ENCODE measurements at places on chromosomes 1 and 21.

DNA sequence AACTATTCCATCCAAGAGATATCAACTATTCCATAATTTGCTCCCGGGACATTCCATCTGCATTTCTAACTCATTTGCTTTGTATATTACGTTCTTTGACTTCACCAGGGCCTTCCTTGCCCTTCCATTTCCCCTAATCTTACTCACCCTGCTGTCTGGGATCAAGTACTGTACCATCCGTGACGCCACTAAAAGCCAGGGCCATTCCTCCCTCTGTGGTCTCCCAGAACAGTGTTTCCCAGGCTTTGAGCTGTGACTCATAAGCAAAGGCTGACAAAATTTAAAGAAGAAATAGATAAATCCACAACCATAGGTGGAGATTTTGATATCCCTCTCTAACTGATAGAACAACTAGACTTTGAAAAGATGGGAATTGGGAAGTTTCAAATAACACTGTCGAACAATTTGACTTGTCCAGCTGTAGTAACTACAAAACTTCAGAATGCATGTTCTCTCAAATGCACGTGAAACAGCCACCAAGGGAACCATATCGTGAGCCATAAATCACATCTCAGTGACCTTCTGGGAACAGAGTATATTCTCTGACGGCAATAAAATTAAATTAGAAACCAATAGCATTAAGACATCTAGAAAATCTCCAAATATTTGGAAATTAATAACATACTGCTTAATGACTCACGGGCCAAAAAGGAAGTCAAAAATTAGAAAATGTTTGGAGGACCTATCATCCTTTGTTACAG is 501.0 kb downstream of the SETD4 start:
- DNase-seq, result no peak

GRCh38 chr1:90671741-90672140 is 45.4 kb downstream of the BARHL2 start:
- DNase-seq, result no peak

DNA sequence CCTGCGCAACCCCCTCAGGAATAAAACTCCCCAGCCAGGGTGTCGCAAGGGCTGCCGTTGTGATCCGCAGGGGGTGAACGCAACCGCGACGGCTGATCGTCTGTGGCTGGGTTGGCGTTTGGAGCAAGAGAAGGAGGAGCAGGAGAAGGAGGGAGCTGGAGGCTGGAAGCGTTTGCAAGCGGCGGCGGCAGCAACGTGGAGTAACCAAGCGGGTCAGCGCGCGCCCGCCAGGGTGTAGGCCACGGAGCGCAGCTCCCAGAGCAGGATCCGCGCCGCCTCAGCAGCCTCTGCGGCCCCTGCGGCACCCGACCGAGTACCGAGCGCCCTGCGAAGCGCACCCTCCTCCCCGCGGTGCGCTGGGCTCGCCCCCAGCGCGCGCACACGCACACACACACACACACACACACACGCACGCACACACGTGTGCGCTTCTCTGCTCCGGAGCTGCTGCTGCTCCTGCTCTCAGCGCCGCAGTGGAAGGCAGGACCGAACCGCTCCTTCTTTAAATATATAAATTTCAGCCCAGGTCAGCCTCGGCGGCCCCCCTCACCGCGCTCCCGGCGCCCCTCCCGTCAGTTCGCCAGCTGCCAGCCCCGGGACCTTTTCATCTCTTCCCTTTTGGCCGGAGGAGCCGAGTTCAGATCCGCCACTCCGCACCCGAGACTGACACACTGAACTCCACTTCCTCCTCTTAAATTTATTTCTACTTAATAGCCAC is 696 bp downstream of the TGFB2 start:
- DNase-seq, result no peak

DNA sequence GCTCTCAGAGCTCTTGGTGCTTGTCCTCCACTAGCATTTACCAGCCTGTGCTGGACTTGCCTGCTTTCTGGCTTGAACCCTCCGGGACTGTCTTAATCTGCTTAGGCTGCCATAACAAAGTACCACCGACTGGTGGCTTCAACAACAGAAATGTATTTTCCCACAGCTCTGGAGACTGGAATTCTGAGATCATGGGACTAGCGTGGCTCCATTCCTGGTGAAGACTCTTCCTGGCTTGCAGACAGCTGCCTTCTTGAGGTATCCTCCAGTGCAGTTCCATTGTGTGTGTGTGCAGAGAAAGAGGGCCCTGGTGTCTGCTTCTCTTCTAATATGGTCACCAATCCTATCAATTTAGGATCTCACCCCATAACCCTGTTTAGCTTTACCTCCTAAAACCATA is 22.0 kb upstream of the RCAN1 start:
- DNase-seq, result no peak

GRCh38 chr21:15309022-15309590 is 244.3 kb upstream of the NRIP1 start:
- DNase-seq, result peak; percentile 21

- DNase-seq, result no peak
Observed at GRCh38 chr1:24725209-24725651, 20.0 kb upstream of the CLIC4 start.

- DNase-seq, result no peak
Observed at GRCh38 chr1:79791488-79792218, 785.1 kb upstream of the ADGRL4 start.

DNA sequence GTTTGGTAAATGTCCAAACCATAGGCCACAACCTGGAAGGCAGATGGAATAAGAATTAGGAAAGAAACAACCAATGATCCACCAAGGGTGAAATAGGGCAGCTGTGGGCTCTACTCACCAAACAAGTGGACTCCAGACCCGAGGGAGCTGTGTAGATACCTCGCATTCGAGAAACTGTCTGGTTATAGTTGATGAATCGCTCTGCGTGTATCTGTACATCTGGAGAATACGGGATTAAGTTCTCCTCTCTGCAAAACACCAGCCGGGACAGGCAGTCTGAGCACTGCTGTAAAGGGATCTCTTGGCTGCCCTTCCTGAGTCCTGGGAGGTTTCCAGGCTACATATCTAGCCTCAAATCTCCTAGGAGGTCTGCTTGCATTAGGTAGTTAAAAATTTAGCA is 9.4 kb upstream of the UBR4 start:
- DNase-seq, result no peak

GRCh38 chr1:8495928-8496401 is 178.1 kb downstream of the SLC45A1 start:
- DNase-seq, result no peak

GRCh38 chr1:225617479-225617878 is 35.4 kb downstream of the ENAH start:
- DNase-seq, result no peak

- DNase-seq, result no peak
Observed at GRCh38 chr1:86701731-86702130, 2.6 kb upstream of the SH3GLB1 start.

- no peak for DNase-seq
Observed at GRCh38 chr1:64074767-64075166, 128.7 kb upstream of the UBE2U start.

DNA sequence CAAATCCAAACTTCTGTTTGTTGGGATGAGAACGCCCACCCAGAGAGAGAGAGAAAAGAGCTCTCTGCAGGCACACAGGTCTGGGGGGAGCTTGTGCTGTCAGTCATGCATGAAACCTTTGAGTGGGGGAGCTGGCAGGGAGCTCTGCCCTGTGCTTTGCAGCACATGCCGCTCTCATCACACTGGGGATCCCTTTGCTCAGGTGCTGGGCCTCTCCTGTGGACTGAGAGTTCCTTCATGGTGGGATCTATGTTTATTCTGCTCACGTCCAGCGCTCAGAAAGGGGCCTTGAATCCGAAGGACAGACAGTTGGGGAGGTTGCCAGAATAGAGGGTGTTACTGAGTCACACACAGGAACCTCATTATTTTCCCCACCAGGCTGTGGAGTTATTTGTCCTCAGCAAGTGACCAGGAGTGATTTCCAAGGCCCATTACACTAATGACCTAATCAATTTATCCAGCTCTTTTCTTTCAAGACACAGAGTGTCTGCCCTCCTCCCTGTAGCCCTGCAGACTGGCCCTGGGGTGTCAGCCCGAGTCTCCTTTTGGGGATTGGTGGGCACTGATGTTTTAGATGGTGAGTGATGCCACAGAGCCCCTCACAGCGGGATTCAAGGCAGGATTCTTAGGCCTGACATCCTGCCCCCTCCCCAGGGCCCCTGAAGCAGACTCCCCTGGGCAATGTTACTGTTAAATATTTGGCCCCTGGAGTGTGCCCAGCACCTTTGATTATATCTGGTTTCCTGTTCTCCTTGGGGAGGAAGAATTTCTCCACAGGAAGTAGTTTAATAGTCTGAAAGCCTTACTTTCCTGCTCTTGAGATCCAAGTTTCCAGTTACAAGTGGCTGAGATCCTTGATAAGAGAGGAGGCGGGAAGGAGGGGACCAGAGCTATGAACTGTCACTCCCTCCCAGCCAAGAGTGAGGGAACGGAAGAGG is 22.3 kb downstream of the MYBPH start:
- DNase-seq, result no peak

DNA sequence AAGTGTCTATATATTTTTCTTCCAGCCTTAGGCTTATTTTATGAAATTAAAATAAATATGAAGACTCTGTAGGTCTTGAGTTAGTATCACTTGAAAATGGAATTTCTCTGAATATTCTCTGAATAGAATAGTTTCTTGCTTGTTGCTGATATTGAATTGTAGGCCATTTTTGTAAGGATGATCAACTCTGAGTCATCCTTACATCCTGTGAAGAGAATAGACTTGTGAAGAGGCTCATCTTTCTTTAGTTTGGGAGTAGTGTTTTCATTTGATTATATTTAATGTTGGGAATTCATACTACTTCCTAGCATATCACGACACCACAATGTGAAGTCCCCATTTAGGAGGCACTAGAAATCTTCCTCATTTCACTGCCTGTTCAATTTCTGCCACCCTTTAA is 27.5 kb upstream of the CD1D start:
- DNase-seq, result no peak

GRCh38 chr1:6497215-6497866 is 5.9 kb upstream of the PLEKHG5 start:
- no peak for DNase-seq

GRCh38 chr1:12473596-12474362 is 144.2 kb downstream of the DHRS3 start:
- no peak for DNase-seq

DNA sequence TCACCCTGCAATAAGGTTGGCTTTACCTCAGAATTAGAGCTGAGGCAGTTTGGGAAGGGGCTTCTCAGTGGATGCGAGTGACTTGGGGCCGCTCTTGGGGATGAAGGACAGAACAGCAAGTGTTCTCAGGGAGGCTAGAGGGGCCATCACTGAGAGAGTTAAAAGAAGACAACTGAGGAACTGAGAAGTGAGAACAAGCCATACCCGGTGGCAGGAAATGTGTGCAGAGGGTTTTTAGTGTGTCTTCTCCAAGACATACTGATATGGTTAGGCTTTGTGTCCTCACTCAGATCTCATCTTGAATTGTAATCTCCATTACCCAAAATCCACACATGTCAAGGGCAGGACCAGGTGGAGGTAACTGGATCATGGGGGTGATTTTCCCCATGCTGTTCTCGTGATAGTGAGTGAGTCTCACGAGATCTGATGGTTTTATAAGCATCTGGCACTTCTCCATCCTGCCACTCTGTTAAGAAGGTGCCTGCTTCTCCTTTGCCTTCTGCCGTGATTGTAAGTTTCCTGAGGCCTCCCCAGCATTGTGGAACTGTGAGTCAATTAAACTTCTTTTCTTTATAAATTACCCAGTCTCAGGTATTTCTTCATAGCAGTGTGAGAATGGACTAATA is 75.8 kb downstream of the PCBP3 start:
- no peak for DNase-seq

DNA sequence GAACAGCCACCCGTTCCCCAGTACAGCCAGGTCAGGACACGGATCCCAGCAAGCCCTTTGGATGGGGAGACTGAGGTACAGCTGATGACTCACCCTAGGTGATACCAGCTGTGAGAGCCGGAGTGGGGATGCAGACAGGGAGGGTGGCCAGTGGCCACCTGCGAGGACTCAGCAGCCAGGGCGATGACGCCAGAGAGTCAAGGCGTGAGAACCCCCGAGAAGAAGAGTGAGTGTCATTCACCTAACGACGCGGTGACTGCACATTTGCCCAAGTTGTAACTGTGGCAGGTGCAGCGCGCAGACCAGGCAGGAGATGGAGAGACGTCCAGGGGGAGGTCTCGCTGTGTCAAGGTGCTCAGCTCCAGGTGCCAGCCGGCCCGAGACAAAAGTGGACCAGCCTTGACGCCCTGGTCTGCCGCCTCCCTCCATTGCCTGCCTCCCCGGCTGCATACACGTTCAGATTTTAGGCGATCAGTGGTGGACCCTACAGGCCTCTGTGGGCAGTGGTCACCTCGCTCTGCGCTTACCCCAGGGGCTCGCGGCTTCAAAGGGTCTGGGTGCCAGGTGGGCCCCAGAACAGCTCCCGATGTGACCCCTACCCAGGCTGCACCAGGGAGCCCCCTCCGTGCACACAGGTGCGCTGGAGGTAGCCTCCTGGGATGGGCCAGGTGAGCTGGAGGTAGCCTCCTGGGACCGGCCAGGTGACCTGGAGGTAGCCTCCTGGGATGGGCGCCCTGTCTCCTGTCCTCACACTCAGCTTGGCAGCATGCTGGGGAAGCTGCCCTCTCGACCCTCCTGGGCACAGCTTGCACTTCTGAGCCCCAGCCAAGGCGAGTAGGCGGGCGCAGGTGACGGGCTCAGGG is 11.9 kb downstream of the LRRC3 start:
- DNase-seq, result no peak

DNA sequence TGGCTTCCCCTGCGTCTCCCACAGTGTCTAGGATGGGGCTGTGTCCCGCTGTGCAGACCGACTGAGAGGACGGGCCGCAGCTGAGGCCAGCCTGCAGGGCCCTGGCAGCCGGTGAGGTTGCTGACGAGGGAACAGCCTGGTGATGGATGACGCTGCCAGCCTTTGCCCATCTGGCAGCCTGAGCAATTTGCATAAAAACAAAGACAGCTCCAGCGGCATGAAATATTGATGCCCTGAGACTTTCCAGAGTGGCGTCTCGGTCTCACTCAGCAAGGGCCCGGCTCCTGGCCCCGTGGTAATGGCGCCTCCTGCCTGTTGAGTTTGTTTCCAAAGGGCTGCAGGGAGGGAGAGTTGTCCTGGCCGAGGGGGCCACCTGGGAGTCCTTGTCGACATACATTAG is 19.1 kb upstream of the KCNA10 start:
- DNase-seq, result no peak

DNA sequence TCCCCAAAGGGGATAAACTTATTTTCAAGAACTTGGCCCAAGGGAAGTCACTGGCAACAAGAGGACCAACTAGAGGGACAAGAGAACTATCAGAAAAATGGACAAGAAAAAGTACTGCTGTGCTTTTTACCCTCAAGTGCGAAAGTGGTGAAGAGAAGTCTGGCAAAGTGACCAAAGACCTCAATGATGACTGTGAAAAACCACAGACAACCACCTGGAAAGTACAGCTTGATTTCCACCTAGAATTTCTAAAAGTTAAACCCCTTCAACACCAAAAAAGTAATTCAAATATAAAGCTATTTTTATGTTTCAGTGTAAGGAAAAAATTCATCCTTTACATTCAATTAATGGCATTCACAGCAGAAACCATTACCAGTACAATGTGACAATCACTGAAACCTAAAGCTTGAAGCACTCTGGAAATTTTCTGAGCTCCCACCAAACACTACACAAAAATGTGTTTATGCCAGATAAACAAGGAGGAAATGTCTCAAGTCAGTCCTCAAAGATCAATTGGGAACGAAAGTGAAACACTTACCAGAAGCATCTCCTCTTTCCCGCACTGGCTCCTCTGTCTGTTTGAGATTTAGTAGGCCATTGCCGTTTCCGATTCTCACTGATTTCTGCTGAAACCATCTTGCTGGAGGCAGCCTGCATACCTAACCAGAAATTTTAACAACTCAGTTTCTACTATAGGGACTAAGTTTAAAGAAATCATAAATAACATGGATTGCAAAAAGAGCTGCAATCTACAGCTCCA is 8.3 kb downstream of the SDE2 start:
- DNase-seq, result no peak

GRCh38 chr1:11455967-11456570 is 22.9 kb upstream of the DISP3 start:
- DNase-seq, result no peak
